ENCODE measurements at places on chromosomes 16 and 17. TPM values are rescaled to one million over a fixed set of nuclear protein-coding genes. Genes with fewer than 3 reads are reported as not detected.

- H3K4me1 ChIP-seq: no peaks in the 10 kb centered on the region
- no peak overlapping the region for H3K27ac ChIP-seq
- H3K27me3 ChIP-seq: no peaks in the 10 kb centered on the region
- no peak overlapping the region for H3K4me3 ChIP-seq
- H3K36me3 ChIP-seq: no peaks in the 10 kb centered on the region
These were observed 21.3 kb downstream of the SBK1 start for GRCh38 chr16:28313587-28313986.

GRCh38 chr16:78118469-78119025 is 19.1 kb downstream of the WWOX start:
- no peaks in the 10 kb centered on the region for H3K4me1 ChIP-seq
- no peak for DNase-seq
- no peak overlapping the region for H3K4me3 ChIP-seq
- H3K27me3 ChIP-seq: no peaks in the 10 kb centered on the region

- no peaks in the 10 kb centered on the region for H3K36me3 ChIP-seq
- no peak overlapping the region for H3K4me3 ChIP-seq
- H3K27me3 ChIP-seq: peaks cover 4% of the 10 kb centered on the region
- H3K27ac ChIP-seq: no peak overlapping the region
These were observed 34.9 kb upstream of the RBFOX3 start for GRCh38 chr17:79645777-79646088.

MT1M gene
- not detected for polyA plus RNA-seq

DOC2A gene
- 0.23 TPM for polyA plus RNA-seq

DNA sequence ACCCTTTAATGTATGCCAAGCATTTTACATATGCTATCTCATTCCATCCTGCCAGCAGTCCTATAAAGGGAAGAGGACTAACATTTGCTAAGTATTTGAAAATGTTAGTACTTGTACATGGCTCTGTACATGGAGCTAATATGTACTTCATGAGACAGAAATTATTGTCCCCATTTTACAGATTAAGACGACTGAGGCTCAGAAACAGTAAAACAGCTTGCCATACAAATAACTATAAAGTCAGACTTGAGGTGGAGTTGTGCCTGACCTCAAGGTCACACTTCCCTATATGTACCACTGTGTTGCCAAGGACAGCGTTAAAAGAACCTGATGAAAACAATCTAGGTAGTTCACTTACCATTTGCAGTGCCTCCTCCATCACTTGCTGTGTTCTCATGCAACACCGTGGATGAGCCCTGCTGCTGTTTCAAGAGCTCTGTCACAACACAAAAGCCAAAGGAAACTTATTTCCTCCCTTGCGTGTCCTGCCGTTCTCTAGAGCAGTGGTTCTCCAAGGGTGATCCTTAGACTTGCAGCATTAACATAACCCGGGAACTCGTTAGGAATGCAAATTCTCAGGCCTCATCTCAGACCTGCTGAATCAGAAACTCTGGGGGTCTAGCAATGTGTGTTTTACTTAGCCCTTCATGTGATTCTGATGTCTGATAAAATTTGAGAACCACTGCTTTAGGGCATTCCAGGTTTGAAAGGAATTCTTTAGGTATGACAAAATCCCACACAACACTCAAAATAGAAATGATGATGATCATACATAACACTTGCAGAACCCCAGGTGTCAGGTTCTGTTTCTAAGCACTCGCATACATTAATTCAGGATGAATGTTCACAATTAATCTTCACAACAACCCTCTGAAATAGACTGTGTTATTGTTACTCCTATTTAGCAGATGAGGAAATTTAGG is 51.2 kb upstream of the MTMR4 start:
- no peaks in the 10 kb centered on the region for H3K27me3 ChIP-seq
- peaks cover 41% of the 10 kb centered on the region for H3K4me1 ChIP-seq
- no peak overlapping the region for H3K4me3 ChIP-seq
- H3K36me3 ChIP-seq: no peaks in the 10 kb centered on the region
- no peak overlapping the region for H3K27ac ChIP-seq

GRCh38 chr17:69069226-69069750 is 8.6 kb upstream of the ABCA9 start:
- no peaks in the 10 kb centered on the region for H3K36me3 ChIP-seq
- H3K27ac ChIP-seq: no peak overlapping the region
- H3K27me3 ChIP-seq: no peaks in the 10 kb centered on the region
- no peak overlapping the region for H3K4me3 ChIP-seq
- peaks cover 52% of the 10 kb centered on the region for H3K4me1 ChIP-seq

DNA sequence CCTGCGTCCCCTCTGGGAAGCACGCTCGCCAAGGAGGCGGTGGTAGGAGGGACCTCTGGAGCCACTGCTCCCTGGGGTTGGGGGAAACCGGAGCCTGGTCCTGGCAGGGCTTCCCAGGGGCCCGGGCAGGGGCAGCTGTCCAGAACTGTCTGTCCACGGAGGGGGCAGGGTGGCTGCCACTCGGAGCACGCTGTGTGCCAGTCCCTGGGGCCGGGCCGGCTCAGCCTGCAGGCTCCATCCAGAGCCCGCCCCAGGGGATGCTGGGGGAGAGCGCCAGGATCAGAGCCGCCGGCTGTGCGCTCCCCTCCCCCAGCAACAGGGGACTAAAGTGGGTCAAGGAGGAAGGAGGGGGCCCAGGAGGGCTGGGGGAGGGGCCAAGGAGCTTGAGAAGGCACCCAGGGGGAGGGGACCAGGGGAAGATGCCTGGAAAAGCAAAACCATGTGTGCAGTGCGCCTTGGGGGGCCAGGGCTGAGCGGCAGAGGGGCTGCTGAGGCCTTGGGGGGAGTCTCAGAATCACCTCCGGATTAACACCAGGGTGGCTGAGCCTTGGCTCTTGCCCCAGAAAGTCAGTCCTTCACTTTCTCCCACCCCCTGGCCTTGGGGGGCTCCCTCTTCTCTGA is 21.3 kb downstream of the ZNF423 start:
- no peaks in the 10 kb centered on the region for H3K4me1 ChIP-seq
- no peak overlapping the region for H3K4me3 ChIP-seq
- H3K36me3 ChIP-seq: no peaks in the 10 kb centered on the region
- H3K27me3 ChIP-seq: peaks cover 23% of the 10 kb centered on the region
- no peak for DNase-seq

DNA sequence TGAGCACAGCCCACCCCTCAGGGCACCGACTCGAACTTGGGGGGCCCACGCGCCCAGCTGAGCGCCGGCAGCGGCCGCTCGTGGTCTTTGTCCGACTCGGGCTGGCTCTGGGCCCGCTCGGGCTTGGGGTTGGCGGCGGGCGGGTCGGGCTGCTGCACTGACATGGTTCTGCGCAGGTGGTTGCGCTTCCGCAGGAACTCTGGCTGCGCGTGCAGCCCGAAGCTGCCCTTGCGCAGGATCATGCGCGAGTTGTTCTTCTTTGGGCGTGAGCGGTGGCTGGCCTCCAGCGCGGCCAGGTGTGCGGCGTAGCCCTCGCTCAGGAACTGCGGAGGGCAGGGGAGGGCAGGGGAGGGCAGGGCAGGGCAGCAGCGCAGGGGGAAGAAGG is 11.1 kb downstream of the PIMREG start:
- H3K27me3 ChIP-seq: peaks cover 7% of the 10 kb centered on the region
- peaks cover 6% of the 10 kb centered on the region for H3K4me1 ChIP-seq
- no peak overlapping the region for H3K27ac ChIP-seq
- no peak overlapping the region for H3K4me3 ChIP-seq

GRCh38 chr16:49268667-49269066 is 13.0 kb downstream of the CBLN1 start:
- peaks cover 13% of the 10 kb centered on the region for H3K27me3 ChIP-seq
- no peaks in the 10 kb centered on the region for H3K36me3 ChIP-seq
- no peak overlapping the region for H3K4me3 ChIP-seq
- no peak overlapping the region for H3K27ac ChIP-seq
- DNase-seq: no peak
- no peaks in the 10 kb centered on the region for H3K4me1 ChIP-seq

DNA sequence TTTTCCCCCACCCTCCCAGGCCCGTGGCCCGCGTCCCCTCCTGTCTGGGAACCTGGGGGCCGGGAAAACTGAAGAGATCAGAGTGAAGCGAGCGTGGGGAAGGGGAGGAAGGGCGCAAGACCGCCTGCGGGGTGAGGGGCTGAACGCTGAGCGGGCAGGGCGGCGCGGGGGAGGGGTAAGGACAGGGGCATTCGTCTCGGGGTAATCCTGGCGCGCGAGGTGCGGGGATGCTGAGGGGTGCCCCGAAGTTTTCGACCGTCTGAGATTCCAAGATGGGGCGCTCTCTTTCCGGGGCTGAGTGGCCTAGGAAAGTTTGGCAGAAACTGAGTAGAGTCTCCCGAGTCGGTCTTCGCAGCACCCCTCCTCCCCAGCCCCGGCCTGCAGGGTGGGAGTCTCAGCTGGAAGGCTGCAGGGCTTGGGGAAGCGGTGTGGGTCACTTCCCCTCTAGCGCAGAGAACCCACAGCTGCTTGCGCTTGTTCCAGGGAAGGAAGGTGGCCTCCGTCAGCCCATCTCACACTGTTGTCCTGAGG is 555 bp downstream of the TTYH2 start:
- peak overlapping the region; percentile 71 for H3K4me3 ChIP-seq
- H3K4me1 ChIP-seq: peaks cover 48% of the 10 kb centered on the region
- H3K27ac ChIP-seq: peak overlapping the region; percentile 23

DNA sequence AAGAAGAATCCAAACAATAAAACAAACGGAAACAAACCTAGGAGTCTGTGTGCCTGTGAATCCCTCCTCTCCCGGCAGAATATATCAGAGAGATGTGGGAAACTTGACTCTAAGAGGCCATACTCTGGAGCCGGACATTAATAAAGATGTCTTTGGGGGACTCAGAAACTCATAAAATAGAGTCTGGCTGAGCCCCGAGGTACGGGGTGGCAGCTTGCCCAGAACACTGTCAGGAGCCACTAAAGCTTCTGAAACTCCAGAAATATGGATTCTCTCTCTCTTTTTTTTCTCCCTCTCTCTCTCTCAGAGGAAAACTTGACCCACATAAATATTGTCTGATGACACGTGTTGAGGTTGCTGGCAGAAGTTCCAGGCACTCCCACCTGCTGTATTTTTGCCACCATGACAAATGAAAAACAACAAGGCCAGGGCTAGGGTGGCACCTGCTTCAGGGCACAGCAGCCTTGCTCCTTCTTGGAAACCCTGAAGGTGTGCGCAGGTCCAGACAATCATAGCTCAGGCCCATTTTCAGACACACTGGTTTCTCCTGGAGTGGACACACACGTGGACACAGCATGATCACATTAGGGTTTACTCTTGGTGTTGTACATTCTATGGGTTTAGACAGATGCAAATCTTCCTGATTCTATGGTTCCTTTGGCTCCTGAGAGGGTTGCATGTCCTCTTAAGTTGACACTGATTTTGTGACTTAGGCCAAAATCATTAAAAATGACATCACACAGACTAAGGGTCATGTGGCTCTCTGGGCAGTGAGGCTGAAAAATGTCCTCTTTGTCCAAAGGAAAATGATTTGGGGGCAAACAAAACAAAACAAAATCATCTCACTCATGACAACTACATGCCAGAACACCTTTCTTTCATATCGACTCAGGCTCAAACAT is 282.6 kb upstream of the IRX3 start:
- no peak for DNase-seq
- no peaks in the 10 kb centered on the region for H3K4me1 ChIP-seq
- H3K4me3 ChIP-seq: no peak overlapping the region
- no peaks in the 10 kb centered on the region for H3K36me3 ChIP-seq
- H3K27me3 ChIP-seq: no peaks in the 10 kb centered on the region
- no peak overlapping the region for H3K27ac ChIP-seq

DYNC1LI2 gene
- 14.9 TPM for polyA plus RNA-seq

DNA sequence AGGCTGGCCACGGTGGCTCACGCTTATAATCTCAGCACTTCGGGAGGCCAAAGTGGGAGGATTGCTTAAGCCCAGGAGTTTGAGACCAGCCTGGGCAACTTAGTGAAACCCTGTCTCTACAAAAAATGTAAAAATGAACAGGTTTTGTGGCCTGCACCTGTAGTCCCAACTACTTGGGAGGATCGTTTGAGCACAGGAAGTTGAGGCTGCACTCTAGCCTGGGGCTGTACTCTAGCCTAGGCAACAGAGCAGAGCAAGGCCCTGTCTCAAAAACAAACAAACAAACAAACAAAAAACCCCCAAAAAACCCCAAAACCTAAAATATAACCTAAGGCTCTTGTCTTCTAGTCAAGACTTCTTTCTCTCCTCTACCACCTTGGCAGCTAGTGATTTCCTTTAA is 7.4 kb upstream of the HIGD1B start:
- H3K4me3 ChIP-seq: no peak overlapping the region
- no peaks in the 10 kb centered on the region for H3K27me3 ChIP-seq
- H3K27ac ChIP-seq: no peak overlapping the region
- H3K36me3 ChIP-seq: no peaks in the 10 kb centered on the region
- no peaks in the 10 kb centered on the region for H3K4me1 ChIP-seq
- DNase-seq: no peak

GRCh38 chr17:63426917-63427308 is 19.2 kb downstream of the CYB561 start:
- no peak for DNase-seq
- no peaks in the 10 kb centered on the region for H3K36me3 ChIP-seq
- no peaks in the 10 kb centered on the region for H3K4me1 ChIP-seq
- no peaks in the 10 kb centered on the region for H3K27me3 ChIP-seq
- no peak overlapping the region for H3K27ac ChIP-seq
- no peak overlapping the region for H3K4me3 ChIP-seq

GRIN2A gene
- not detected for polyA plus RNA-seq

DNA sequence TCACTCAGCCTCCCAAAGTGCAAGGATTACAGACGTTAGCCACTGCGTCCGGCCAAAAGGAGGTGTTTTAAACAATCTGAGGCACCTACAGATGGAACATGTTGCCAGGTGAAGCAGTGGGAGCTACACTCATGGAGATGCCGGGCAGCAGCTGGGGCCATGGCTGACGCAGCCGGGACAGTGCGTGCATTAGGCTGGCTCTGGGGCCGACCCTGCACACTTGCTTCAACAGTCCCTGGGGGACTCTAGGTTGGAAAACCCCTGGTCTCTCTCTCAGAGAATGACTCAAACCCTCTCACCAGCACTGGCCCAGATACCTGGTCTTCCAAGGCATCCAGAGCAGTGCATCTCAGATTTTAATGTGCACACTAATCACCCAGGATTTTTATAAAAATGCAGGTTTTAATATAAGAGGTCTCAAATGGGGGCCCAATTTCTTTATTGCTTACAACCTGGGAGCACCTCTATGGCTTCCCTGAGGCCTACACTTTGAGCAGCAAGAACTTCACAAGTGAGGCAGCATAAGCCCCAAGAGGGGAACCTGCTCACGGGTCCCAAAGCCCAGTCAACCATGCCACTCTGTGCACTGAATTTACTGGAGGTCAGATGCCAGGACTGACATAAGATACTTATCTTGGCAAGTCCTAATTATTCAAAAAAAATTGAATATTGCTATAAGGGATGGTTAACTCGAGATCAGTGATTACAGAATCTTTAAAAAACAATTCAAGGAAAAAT is 70.8 kb upstream of the TRAP1 start:
- no peak overlapping the region for H3K4me3 ChIP-seq
- H3K4me1 ChIP-seq: no peaks in the 10 kb centered on the region
- H3K27ac ChIP-seq: no peak overlapping the region
- H3K27me3 ChIP-seq: no peaks in the 10 kb centered on the region

GRCh38 chr17:75288770-75289114 is 491 bp downstream of the SLC25A19 start:
- no peaks in the 10 kb centered on the region for H3K27me3 ChIP-seq
- H3K4me3 ChIP-seq: peak overlapping the region; percentile 52
- no peak for DNase-seq
- peaks cover 18% of the 10 kb centered on the region for H3K36me3 ChIP-seq
